ENCODE measurements at places on chromosomes 6 and 20.

DNA sequence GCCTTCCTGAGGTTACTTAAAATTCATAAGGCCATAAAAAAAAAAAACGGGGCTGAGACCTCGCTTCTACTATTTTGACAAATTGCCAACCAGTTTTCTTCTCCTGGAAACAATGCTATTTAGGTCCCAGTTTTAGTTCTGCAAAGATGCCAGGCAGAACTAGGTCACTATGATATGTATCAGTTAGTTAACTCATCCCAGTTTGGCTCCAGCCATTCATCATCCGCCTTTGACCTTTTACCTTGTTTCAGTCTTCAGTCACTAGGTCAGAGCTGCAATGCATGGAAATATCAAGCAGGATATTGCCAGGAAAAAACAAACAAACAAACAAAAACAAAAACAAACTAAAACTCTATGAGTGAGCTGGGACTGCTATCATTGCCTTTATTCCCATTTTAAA lies 29.8 kb upstream of the ENPP4 start:
- no peak for DNase-seq

DNA sequence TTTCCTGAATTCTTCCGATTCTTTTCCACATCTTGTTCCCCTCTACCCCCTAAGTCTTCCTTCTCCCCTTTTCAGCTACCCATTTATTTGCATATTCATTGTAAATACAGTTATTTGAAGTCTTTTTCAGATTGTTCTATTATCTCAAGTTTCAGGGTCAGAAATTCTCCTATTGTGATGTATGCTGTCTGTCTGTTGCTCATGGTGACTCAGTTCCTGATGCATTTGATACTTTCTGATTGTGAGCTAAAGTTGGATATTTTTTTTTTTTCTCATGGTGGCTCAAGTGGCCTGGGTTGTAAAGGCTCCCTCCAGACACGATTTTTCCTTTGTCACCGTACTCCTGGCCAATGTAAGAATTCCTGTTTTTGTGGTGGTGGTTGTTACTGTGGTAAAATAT lies 4.9 kb upstream of the PI16 start:
- DNase-seq: no peak

DNA sequence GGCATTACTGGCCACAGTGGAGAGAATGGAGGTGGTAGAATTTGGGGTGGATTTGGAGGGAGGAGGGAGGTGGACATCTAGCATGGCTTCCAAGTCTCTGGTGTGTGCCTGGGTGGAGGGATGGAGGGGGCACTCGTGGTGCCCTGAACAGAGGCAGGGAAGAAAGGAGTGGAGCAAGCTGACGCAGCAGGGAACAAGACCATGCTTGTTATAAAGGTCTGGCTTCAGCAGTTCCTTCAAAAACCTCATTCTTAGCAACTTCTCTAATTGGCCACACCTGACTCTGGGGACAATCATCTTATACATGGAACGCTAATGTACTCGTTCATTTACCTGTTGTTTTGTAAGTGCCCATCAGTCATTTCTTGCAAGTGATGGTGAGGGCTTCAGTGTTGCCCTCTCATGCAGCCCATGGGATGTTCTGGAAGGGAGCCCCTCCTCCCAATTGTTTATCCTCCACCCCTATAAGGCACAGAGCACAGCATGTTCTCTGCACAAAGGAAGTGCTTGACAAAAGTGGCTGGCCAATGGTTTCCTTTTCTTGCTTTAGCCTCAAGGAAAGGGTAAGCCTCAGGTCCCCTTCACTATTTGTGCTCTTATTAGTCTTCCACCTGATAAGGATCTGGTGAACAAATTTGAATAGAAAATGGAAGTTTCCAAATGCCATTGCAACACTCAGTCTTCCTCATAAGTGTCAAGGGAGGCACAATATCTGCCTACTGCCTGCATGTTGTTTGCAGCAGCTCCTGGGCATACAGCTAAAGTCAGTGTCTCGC lies 39.3 kb downstream of the GFOD1 start:
- DNase-seq: no peak

DNA sequence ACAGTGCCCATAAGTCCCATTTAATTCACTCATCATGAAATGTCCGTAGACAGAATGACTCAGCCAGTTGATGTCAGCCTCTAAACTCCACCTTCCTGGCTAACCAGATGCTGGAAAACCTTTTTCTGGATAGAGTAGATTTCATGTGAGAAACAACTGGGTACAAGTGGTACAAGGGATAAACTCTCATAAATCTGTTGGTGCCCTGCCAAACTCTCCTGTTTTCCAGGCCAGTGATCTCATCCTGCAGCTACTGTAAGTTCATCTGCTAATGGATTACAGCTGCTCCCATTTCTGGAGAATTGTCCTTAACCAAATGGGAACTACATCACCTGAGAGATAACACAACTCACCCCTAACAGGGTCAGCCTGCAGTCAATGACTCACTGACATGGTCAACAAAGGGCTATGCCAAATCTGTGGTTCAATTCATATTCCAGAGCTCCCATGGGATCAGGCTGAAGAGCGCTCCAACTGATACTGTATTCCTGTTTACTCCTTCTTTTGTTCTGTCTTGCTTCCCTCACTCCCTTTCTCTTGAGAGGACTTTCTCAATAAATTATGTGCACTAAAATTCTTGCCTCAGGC lies 210.1 kb upstream of the HDDC2 start:
- no peak for DNase-seq

- peak; percentile 86 for DNase-seq
Observed at GRCh38 chr6:127420556-127420955, 38.6 kb downstream of the KIAA0408 start.

GRCh38 chr20:41769592-41770018 lies 151.4 kb upstream of the CHD6 start:
- DNase-seq: peak; percentile 52

DNA sequence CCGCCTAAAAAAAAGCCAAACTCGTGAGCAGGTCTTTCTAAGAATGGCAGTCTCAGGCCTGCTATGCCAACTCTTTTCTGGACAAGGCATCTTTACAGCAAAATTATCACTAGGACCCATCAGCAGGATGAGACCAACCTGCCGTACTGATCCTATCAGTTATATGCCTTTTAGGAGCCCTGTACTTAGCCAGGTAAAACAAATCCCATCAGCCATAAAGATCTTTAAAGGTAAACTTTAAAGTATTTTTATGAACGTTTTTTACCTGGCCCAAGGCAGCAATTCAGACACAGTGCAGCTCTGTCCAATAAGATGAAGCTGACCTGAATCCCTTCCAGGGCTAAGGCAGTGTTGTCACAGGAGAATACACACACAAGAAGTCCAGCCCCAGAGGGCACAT lies 51.3 kb upstream of the TGM3 start:
- DNase-seq: no peak

- no peak for DNase-seq
Observed at GRCh38 chr6:34508425-34508824, 42.5 kb downstream of the PACSIN1 start.

- no peak for DNase-seq
Observed at GRCh38 chr6:150485161-150485958, 114.3 kb upstream of the PLEKHG1 start.

- no peak for DNase-seq
Observed at GRCh38 chr6:125962900-125963497, 6.4 kb downstream of the HINT3 start.

GRCh38 chr6:109687271-109687761 lies 3.7 kb downstream of the AK9 start:
- no peak for DNase-seq

DNA sequence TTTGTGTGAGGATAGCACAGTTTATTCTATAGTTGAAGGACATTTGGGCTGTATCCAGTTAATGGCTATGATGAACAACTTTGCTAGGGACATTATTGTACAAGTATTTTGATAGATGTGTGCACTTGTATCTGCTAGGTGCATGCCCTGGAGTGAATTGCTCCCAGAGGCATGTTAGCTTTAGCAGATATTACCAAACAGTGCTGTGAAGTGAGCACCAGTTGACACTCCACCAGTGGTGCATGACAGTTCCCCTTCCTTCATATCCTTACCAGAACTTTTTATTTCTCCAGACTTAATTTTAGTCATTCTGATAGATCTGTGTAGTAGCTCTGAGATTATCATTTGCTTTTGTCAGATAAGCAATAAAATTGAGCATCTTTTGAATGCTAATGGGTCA lies 48.9 kb upstream of the ENPP5 start:
- DNase-seq: no peak

GRCh38 chr6:25179051-25179778 lies 100.0 kb upstream of the CARMIL1 start:
- DNase-seq: no peak

DNA sequence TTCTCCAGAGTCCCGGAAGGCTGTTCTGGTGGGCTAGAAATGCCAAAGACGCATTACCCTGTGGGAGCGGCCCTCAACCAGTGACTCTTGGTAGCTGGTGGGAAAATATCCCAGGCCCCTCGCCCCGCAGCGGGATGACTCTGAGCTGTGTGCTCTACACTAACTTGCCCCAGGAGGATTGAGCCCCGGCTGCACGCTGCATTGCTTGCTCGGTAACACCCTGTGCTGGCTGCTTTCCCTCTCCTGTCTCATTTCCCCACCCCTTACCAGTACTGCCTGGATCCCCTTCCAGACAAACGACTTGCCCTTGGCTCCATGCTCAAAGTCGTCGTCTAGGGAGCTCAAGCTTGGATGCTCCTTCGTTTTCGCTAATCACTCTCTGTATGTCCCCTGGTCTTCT lies 411.8 kb upstream of the SULF2 start:
- no peak for DNase-seq

DNA sequence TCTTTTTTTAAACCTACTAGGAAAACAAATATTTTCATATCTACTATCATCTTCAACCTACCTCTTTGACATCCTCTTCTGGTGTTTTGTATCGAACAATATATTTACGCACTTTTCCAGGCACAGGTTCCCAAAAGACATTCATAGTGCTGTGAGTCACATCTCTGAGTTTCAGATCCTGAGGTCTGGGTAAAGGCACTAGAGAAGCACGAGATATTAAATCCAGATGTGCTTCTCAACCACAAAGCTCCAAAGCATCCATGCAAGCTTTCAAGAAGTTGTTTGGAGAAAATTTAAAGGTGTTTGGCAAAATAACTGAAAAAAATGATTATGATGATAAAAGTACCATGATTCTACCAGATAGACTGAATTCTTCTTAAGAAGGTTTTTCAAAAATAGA lies 62.7 kb downstream of the COL12A1 start:
- DNase-seq: no peak

DNA sequence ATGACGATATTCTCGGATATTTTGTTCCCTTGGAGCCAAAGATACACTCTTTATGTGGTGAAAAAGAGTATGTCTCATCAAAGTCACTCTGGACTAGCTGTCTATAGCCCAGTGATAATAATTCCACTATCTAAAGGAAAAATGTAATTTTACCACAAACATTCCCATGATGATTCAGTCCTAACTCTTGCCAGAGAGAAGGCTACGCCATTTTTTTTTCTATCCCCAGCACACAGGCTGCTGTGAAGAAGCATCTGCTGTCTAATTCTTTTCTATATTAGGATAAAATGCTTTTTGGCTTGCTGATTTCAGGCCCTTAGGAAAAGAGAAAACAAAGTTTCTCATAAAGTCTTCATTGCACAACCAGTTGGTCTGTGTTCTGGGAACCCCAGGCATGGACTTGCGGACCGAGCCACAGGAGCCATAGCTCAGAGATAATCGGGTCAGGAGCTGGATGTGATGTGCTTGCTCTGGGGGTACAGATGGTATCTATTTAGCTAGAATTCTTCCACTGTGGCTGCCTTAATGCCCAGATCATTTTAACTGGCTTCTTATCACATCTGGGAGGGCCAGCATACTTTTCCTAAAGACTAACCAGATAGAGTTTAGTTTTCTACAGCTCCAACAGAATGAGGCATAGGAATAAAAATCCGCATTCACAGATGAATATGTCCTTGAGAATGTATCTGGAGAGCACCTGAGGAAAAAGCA lies 683.7 kb upstream of the ID4 start:
- no peak for DNase-seq

- DNase-seq: no peak
Observed at GRCh38 chr6:37236921-37237320, 20.7 kb upstream of the TBC1D22B start.

- no peak for DNase-seq
Observed at GRCh38 chr6:134165561-134166201, 113.3 kb upstream of the SLC2A12 start.

DNA sequence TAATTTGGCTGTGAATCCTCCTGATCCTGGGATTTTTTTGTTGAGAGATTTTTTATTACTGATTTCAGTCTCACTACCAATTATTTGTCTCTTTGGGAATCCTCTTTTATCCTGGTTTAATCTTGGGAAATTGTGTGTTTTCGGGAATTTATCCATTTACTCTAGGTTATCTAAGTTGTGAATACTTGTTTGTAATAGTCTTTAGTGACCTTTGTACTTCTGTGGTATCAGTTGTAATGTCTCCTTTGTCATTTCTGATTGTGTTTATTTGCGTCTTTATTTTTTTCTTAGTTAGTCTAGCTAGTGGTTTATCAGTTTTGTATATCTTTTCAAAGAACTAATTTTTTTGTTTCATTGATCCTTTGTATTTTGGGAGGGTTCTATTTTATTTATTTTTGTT lies 27.3 kb upstream of the ZNF337 start:
- no peak for DNase-seq

GRCh38 chr6:75412969-75413662 lies 80.5 kb downstream of the FILIP1 start:
- no peak for DNase-seq

GRCh38 chr20:24875078-24875477 lies 74.0 kb upstream of the CST7 start:
- no peak for DNase-seq

- DNase-seq: no peak
Observed at GRCh38 chr6:14804785-14805210, 441.1 kb upstream of the JARID2 start.

DNA sequence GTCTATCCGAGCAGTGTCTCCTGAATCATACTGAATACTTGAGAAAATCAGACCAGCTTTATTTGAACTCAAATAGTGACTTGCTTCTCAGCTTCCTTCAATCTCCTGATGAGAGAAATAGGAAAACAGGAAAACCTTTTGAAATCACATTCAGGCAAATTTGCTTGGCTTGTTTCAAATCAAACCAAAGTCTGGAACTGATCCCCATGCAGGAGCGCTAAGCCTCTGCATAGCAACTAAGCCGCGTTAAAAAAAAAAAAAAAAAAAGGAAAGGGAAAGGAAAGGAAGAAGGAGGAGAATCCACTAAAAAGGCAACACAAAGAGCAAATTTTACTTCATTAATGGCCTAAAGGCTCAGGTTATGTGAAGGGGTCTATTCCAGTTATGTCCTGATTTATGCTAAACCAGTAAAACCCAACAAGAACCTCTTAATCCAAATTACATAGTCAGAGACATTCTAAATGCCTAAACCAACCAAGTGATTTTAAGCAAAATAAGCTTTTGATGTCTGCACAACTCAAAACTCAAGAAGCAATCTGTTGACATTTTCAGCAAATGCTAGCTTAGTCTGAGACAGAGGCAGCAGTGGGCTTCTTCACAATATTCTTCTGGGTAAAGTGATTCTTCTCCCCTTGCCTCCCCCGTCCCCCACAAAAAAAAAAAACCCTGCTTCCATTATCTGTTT lies 112.5 kb downstream of the SOBP start:
- DNase-seq: no peak
